ENCODE measurements at places on chromosomes 2 and 18.

DNA sequence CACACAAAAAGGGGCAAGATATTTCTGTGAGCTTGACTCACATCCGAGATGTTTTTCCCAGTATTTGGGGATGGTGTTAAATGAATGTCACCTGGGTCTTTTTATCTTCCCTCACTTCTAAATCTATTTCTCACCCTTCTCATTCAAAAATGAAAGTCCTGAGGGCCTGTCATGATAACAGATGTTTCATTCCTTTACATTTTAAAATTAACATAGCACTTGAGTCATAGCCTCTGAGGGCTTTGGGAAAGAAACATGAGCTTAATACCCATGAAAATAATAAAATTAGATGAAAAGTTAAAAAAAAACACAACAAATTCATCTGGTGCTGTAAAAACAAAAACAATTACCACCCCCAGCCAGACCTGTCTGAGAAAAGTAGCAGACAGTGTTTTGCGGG, 226.7 kb downstream of the HNMT start:
- no peak for DNase-seq

DNA sequence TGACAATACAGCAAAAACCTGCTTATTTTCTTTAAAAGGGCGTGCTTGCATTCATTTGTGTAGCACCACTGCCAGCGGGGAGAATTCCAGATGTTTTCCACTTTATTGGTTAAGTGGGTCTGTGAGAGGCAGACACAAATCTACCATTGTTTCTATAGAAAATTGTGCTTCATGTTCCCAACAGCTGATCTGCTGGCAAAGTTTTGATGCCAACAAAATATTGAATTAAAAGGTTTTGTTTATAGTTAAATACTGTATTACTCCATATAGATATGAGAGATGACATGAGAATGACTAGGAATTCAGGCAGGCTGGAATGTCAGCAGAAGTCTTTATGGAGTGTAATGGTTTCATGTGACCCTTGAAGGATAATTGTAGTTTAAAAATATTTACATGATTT, 182.7 kb downstream of the MC4R start:
- no peak for DNase-seq

GRCh38 chr2:118861731-118862130, 14.3 kb upstream of the EN1 start:
- no peak for DNase-seq

GRCh38 chr2:136242687-136243277, 124.8 kb upstream of the CXCR4 start:
- DNase-seq, result no peak

GRCh38 chr2:122423934-122424333, 668.5 kb downstream of the TSN start:
- no peak for DNase-seq

DNA sequence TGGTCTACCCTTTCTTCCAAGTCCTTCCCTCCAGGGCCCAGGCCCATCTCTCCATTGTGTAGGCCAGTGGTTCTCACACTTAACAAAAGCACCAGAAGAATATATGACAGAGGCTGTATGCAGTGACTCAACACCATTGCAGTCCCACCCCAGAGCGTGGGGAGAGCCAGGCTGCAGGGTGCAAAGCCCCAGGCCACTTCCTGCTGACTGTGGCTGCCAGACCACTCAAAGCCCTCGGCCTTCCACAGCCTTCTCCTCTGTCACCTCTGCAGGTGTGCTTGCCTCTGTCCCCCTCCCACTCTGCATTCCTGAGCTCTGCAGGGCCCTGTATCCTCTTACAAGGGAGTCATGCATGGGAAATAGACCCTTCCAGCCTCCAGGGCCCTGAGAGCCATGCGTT, 40.4 kb upstream of the ARHGEF4 start:
- DNase-seq, result peak; percentile 45

- DNase-seq, result no peak
Measured at GRCh38 chr2:96085541-96086355, 30.6 kb downstream of the ADRA2B start.

DNA sequence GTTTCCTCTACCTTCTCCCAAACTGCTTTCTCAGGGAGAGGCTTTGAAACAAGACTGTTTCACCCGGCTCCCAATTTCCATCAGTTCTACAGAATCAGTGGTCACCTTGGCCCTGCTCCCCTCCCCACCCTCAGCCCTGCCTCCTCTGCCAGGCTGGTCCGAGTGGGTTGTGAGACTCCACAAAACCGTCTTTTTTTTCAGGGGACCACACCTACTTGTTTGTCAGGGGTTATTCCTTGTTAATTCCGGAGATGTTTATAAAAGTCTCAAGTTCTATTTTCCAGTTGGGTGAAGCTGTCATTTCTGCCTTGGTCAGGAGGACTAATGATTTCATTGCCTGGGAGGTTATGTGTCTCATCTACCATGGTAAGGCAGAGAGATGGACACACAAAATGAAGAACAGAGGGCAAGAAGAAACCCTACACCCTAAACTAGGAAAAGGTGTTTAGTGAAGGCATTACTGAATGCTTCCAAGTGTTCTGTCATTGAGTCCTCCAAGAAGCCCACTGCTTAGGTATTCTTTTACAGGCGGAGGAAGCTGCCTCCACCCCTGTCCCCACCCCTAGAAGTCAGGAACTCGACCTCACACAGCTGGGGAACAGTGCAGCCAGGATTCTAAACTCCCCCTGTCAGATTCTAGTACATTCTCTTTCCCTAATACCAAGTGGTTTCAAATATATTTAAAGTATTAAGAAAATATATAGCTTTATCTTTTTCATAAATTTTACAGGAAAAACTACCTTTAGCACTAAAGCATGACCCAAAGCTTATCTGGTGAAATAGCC, 46.3 kb downstream of the COPS8 start:
- no peak for DNase-seq

- no peak for DNase-seq
Measured at GRCh38 chr2:96329456-96329855, 4.3 kb downstream of the ITPRIPL1 start.

Measured in right kidney (tissue), 9 donors.